Stimulated activated CD4-positive, alpha-beta T cell treated with anti-CD3 and anti-CD28 coated beads, Interleukin-2, amount 100 ng/mL, for 48 hours (primary cell): ENCODE measurements at places on chromosomes 6 and 20.

- DNase-seq = no peak
Measured at GRCh38 chr6:105836379-105836778, 249.8 kb upstream of the PRDM1 start.

DNA sequence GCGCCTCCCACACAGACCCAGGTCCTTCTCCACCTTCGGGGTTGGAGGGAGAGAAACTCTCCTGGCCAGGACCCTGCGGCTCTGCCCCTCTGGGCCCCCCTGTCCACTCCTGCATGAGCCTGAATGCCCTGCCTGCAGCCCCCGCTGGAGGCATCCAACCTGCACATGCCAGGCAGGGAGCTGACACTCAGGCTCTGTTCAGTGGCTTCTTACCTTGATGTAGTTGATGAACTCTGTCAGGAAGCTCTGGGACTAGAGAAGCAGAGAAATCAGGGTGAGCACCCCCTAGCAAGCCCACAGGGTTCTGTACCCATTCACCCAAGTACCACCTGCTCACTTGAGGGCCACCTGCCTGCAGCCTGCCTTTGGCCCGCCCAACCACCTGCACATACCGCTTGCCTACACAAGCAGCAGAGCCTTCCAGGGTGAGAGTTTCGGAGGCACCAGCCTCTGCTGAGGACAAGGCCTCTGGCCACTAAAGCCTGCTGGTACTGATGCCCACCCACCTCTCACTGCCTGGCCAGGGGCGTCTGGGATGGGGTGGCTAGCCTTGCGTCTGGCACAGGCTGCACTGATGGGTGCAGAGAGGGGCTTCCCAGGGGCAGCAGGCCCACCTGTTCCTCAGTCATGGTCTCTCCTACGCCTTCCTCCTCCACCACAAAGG lies 9.7 kb downstream of the DDRGK1 start:
- no peak for DNase-seq

DNA sequence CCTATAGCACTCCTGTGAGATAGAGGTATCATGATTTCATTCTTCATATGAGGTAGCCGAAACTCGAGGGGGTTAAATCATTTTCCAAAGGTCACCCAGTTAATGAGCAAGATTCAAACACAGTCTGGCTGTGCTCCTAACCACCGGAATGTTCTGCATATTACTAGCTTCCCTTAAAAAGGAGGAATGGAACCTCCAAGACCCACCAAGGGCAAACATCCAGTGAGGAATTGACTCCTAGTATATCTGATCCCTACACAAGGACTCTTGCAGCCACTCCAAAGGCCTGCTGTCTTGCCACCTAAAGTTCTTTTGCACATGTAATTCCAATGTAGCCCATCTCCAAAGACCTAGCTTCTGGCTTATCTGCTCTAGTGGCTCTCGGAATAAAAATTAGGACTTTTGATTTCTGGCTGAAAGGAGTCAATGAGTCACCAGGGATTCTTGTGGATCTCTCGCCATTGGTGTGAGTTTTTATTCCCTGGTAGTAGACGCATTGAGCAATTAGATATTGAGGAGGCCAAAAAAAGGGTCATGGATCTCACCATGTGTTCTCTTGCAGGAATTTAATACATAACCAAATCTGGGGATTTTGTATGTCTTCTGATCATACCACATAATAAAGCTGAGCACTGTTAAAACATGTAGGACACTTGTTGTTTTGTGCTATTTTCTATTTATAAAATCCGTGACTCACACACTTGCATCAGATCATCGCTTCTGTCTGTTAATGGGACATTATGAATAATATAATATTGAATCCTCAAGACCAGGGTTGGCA lies 9.1 kb downstream of the BCAS1 start:
- DNase-seq = no peak

DNA sequence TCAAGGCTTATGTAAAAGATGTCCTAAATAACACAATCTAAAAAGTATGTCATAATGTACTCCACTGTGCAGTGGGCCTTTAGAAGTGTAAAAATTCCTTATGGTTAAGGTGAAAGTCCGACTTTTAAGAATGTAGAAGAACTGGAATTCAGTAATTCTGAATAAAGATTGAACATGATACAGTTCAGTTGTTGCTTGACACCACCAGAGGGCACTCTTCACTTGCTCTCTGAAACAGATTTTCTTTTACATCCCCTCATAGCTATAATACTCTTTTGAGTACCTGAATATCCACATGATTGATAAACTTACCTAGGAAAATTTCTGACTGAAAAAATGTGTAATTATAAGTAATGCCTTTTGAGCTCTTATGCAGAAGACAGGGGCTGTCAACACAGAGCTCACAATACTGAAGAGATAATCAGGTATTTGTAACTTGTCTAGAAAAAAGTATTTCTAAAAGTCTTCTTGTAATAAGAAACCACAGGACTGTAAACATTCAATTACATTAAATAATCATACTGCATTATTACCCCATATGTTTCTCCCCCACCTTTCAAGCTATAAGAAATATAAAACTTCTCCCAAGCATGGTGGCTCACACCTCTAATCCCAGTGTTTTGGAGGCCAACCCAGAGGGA lies 92.1 kb downstream of the POPDC3 start:
- peak; percentile 15 for DNase-seq

DNA sequence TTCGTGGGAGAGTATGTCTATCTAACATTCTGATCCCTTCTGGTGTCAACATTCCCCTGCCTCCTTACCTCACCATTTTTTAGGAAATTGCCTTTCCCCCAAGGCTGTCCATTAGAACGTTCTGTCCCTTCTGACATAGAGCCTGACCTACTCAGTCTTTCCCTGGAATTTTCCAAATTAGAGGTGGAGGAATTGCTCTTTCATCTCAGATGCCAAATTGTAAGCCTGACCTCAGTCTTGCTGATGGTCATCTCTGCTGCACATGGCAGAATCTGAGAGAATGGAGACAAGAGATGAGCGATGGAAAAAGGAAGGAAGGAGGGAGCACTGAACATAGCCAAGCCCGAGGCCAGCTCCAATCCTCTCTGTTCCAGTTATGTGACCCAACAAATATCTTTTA lies 5.4 kb upstream of the GCM1 start:
- DNase-seq = no peak

- peak; percentile 57 for DNase-seq
Measured at GRCh38 chr6:41846666-41847237, 48.4 kb downstream of the USP49 start.

DNA sequence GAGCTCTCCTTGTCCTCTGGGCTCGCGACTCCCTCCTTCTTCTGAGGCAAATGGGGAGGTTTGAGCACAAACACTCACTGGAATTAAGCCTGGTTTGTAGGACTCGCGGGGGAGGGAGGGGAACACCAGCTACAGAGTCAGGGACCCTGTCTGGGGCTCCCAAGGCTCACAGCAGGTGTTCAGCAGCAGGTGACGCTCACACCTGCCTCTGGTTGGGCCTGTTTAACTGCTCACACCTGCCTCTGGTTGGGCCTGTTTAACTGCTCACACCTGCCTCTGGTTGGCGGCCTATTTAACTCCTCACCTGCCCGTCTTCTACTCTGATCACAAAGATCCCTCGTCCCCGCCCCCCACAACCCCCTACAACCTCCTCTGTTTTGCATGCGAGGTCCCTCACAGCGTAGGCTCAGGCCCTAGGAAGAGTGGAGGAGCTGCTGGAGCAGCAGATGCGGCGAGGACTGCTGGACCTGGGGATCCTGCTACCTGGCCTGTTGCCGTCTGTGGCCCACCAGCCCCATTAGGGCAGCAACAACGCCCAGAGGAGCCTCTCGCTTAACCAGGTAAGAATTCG lies 181.9 kb downstream of the ERMARD start:
- no peak for DNase-seq

- peak; percentile 50 for DNase-seq
Measured at GRCh38 chr6:37029249-37029971, 24.0 kb downstream of the FGD2 start.

DNA sequence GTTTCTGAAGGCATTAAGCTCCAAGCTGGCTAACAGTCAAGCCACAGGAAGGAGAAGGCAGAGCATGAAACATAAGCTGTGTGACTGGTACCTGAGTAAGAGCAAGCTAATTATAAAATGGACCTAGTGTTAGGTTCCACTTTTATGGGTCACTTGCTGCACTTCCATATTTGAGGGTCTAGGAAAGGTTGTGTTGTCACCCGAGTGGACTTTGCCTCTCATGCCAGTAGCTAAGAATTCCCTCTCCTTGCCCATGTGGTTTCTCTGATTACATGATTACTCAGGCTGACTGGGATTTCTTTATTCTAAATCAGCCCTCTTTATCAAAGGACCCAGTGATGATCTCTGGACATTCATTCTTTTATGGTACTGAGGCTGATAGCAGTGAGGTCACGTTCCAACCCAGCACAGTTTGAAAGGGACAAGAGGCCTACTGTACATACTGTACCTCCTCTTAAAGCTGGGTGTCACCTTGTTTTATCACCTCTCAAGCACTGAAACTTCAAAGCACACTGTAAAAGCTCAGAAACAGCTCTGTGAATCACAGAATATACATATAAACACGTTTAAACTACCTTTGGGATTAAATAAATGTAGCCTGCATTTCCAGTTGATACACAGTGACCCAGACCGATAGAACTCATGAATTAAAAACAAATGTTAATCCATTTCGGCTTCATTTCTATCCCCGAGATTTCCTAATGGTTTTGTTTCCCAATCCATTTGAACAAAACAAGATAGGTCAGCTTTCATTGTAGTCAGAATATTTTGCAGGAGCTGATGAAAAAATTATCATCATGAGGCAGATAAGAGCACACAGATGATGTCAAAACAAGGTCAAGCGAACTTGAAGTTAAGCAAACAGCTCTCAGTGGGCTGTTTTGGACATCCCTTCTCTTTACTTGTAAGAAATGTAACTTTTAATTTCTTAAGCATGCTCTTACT lies 96.5 kb downstream of the ALDH8A1 start:
- DNase-seq = no peak

DNA sequence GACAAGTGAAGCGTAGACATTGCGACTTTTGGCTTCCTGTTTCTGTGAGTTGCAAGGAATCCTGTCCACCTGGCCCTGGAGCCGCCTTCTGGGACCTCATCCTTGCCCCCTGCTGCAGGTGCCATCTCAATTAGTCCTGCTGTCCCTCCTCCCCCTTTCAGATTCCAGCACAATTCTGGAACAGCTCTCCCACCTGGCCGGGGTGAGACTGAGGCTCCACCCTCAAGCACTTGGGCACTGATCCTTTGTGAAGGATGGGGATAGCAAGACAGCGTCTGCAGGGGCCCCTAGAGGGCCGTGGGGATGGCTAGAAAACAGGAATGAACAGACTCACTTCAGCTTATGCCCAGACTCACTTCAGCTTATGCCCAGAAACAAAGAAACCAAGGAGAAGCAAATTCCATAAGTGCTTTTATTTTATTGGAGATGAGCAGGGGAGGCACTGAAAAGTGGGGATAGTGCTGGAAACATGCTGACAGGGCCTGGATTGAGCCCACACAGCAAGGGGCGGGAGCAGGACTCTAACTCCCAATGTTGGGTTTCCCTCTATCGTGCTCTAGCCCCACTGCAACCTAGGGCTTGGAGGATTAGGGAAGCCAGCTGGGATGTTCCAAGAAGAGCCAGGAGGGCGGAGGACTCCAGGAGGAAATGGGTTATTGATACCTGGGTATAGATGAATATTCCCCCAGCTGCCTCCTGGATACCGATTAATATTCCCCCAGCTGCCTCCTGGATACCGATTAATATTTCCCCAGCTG lies 1.4 kb downstream of the C6orf15 start:
- no peak for DNase-seq

- peak; percentile 31 for DNase-seq
Measured at GRCh38 chr20:3889489-3890397, 556 bp downstream of the PANK2 start.

DNA sequence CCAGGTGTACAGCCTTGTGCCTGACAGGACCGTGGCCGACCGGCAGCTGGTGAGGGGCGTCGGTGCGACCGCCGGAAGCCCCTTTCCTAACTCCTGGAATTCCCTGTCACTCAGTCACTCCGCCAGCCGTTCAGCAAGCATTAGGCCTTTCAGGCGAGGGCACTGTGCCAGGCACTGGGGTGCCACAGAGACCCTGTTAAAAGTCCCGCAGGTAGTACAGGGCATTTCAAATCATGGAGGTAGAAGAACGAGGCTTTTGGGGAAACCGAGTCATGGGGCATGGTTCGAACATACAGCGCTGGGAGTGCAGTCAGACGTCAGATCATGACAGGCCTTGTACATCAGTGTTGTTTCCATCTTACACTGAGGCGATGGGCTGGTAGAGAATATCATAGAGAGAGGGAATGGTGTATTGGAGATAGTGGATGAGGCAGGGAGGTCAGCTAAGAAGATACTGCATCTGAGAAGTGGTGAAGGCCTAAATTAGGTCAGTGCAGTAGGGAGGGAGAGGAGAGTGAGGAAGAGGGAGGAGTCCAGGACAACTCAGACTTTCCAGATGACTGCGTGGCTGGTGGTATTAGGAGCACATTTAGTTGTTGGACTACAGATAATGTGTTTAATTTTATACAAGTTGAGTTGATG lies 892 bp upstream of the DXO start:
- DNase-seq = no peak
